Aorta (tissue), 5 donors: ENCODE measurements at places on chromosomes 3 and 15.

DNA sequence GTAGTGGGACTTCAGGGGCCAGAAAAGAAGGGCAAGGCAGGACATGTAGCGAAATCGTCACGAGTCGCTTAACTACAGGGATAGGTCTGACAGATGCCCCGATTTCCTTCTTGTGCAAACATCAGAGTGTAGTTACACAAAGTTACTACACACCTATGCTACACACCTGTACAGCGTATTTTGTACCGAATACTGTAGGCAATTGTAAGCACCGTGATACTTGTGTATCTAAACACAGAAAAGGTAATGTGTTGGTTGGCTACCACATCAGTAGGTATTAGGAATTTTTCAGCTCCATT lies 515 bp upstream of the MTHFS start:
- no peak for DNase-seq

DNA sequence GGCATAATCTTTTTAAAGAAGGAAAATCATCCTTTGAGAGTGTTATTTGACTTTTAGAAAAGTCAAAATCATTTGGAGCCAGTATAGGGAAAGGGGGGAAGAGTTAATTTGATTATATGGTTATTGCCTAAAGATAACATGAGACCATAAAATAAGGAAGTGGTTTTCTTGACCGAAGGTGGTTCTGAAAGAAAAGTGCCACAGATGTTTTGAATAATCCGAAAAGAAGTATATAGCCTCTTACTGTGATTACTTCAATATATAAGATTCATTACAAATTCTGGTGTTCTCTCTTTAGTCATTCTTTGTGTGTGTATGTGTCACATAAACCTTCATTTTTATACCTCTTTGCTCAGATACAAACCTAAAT lies 1.1 kb downstream of the DNAJB11 start:
- DNase-seq, result no peak

GRCh38 chr15:25900431-25900830 lies 37.3 kb upstream of the ATP10A start:
- no peak for DNase-seq

DNA sequence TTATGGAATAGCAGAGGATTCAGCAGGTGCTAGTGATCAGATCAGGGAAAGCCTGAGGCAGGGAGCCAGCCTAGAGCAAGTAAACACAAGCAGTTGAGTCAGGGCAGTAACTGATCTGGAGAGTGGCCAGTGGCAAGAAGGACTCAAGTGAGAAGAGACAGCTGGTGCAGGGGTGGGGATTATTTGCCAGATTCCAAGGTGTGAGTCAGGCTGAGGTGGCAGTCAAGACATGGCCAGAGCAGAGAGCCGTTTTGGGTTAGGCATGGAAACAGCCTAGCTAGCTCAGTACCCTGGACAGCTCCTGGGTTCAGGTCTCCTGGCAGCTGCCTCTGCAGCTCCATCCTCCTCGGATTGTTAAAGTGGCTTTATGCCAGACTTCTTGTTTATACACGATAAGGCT lies 281.9 kb upstream of the ONECUT1 start:
- DNase-seq, result no peak

GRCh38 chr3:169627073-169627472 lies 36.4 kb downstream of the MECOM start:
- DNase-seq, result no peak

- DNase-seq, result no peak
Observed at GRCh38 chr3:161081633-161082032, 23.5 kb downstream of the B3GALNT1 start.

DNA sequence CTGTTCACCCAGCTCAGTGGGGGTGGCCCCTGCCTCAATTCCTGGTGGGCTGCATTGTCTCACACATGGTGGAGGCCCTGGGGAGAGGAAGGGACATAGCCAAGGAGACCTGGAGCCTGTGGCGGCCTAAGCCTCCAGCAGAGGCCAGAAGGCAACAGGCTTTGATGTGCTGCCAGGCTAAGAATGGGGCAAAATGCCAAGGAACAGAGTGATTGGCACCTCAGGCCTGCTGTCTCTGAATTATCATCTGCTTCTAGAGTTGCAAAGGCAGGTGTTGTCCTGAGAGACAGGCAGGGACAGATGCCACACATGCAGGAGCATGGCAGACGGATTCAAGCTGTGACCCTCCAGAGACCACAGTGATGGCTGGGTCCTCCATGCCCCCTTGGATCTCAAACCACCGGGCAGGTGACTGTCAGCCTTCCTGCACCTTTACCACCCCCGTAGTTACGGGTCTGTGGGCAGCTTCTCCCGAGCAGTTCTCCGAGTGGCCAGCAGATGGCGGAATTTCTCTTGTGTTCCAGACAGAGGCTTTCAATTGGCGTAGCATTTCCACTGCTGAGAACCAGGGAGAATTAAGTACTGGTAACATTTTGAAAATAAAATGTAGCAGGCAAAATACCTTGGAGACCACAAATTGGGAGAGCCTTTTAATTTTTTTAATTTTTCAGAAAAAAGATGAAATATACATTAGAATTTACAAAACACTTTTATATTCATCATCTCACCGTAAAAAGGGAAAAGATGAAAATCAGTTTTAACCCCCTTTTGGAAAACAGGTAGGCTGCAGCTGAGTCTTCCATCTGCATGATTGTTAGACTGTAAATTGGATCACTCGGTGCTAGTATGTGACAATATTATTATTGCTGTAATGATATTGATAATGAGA lies 525.5 kb upstream of the CFAP20DC start:
- DNase-seq, result peak; percentile 86

- no peak for DNase-seq
Observed at GRCh38 chr3:196344663-196345062, 6.5 kb upstream of the TM4SF19 start.

DNA sequence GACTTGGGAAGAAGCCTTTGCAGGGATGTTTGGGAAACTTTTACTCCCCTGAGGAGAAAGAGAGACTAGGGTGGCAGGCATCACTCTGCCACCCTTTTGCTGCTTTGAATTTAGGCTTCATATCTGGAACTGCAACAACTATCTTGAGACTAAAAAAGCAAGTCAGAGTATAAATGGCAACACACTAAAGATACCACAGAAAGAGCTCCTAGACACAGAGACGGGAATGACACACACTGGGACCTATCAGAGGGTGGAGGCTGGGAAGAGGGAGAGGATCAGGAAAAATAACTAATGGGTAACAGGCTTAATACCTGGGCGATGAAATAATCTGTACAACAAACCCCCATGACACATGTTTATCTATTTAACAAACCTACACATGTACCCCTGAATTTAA lies 237.8 kb downstream of the FGF12 start:
- no peak for DNase-seq
